Left ventricle myocardium inferior (tissue), 1 donor: ENCODE measurements at places on chromosomes 5 and 9. TPM values are rescaled to one million over a fixed set of nuclear protein-coding genes. Genes with fewer than 3 reads are reported as not detected.

DNA sequence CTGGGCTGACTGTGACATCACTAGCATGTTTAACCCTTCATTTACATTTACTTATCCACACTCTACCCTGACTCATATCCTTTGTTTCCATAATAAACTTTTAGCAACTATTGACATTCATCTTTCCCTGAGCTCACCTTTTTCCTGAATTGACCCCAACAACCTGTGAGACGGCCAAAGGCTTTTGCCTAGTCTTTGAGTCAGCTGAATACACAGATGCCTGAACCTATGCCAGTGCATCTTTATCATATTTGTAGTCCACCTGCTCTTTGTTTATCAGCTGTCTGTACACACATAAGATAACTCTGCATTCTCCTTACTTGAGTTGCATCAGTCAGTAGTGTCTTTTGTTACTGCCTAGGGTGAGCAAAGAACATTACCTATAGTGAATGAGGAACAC, 128.5 kb upstream of the HMHB1 start:
- DNase-seq, result no peak

DNA sequence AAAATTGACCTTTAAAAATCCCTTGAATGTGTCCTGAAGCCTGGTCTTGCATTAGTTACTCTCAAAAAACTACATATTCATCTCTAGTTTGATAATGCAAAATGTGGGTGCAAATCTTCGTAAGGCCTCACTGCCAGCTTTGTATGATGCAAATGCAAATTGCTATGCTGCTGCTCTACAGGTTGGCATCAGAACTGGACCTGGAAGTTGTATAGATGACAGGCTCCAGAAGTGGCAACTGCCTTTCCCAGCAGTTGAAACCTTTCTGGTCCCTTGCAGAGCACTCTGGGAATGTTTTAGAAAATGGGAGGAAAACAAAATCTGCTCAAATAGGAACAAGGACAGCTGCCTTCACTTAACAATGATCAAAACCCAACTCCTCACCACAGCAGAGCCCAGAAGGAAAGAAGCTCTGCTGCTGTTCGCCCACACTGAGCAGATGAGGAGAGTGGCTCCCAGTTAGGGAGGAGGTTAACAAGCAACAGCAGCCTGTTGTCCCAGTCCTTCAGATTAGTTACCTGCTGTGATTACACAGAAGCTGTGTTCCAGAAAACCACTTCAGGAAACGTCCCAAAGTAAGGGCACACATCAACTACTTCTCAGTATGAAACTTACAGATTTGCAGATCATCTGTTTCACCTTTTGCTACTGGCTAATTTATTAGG, 93.5 kb downstream of the PLPP1 start:
- no peak for DNase-seq

- DNase-seq, result no peak
Observed at GRCh38 chr5:159040181-159040580, 59.5 kb downstream of the EBF1 start.

- DNase-seq, result no peak
Observed at GRCh38 chr9:6068983-6069382, 53.6 kb upstream of the RANBP6 start.

The SYK gene
- 5.4 TPM for total RNA-seq

DNA sequence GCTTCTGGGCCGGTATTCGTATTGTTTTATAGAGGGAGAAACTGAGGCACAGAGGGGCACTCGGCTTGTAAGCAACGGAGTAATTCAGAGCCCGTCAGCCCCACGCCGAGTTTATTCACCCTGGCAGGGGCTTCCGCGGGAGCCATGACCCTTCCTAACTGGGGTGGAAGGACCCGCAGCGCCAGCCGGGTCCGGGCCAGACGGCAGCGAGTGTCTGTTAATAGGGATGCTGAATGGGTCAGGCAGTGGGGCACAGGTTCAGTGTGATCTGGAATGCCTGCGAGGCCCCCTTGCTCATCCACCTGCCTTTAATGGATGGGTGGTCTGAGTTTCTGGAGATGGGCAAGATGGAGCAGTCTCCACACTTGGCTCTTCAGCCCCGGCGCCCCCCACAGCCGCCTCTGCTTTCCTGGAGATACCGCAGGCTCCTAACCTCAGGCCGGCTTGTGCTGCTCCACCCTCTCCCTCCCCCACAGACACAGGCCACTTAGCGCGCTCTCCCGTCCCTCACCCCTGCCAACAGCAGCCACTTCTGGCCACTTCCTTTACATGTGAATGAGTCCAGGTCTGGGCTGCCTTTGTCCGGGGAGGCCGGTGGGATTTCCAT, 147.1 kb downstream of the ERCC6L2 start:
- no peak for DNase-seq

DNA sequence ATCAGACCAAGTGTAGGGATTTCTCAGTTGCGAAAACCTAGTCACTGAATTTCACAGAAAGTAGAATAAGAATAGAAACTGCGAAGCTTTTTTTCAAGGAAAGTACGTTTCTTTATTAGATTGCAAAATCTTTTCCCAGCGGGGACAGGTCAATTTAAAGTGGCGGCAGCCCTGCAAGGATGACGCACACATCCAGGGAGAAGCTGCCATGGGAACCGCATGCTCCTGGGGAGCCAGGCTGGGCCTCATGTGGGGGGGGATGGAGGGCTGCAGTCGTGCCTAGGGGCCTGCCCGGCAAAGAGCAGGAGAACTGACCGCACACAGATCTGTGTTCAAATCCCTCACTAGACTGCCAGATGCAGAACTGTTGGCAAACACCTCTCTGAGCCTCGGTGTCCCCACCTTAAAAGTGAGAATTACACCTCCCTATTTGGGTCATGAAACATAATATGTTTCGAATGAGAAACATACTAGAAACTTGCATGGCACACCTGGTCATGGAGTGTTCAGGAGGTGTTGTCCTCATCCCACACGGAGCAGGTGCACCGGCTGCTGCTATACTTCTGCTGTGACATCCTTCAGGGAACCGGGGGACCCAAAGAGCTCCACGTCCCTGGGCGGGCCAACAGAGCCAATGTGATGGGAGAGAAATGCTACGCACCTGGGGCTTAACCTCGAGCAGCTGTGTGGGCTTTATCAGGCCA, 127.8 kb upstream of the PHYKPL start:
- no peak for DNase-seq

GRCh38 chr9:71694332-71694731, 74.0 kb downstream of the CEMIP2 start:
- DNase-seq, result no peak

The CKMT2 gene
- total RNA-seq, result 1,824 TPM

DNA sequence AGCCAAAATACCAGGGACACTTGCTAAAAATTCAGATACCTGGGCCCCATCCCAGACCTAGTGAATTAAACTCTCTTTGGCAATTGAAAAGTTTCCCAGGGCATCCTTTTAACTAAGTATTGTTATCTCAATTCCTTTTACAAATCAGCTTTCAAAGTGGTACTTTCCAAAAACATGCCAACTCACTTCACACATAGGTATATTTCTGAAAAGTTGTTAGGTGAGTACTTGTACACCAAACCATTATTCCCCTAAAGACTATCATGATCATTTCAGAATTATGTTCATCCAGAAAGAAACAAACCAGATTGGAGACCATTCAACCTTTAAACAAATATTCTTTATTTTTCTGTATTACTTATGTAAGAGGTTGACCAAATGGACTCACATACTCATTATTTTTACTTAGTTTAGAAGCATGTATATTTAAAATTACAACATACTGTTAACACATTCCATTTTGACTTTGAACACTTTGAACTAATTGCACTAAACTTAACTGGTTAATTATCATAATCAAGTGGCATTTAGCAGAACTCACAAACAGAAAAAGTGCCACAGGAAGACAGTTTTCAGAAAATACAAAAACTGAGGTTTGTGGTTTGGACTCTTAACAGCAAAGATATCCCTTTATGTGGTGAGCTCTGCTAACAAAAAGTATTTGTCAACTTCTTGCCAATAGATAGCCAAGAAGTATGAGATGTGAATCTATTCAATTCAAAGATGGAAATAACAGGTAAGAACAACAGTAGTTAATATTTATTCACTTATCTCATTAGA, 40.7 kb downstream of the KIAA0825 start:
- no peak for DNase-seq

- peak; percentile 71 for DNase-seq
Observed at GRCh38 chr5:150409638-150410523, 2.8 kb downstream of the CD74 start.

- no peak for DNase-seq
Observed at GRCh38 chr5:168793841-168794837, 215.0 kb upstream of the PANK3 start.

- no peak for DNase-seq
Observed at GRCh38 chr9:114503522-114504340, 1.5 kb downstream of the WHRN start.

GRCh38 chr5:135436951-135437418, 10.2 kb downstream of the DCANP1 start:
- DNase-seq, result no peak

- DNase-seq, result no peak
Observed at GRCh38 chr5:159385536-159385935, 55.2 kb upstream of the IL12B start.

DNA sequence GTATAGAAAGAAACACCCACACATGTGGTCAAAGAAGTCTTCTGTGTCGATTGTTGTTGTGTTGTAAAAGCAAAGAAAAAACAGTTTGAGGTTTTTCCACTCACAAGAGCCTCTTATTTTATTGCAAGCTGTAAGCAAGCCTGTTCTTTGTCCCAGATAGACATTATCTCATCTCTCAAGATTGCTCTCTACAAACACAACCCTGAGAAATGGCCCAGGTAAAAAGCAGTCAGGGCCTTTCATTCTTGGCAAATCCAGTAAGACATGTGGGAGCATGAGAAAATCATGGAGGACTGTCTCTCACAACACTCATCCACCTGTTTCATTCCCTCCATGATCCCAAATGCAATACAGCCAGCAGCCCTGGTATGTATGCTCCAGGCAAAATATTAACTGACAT, 286.6 kb upstream of the POU5F2 start:
- no peak for DNase-seq

DNA sequence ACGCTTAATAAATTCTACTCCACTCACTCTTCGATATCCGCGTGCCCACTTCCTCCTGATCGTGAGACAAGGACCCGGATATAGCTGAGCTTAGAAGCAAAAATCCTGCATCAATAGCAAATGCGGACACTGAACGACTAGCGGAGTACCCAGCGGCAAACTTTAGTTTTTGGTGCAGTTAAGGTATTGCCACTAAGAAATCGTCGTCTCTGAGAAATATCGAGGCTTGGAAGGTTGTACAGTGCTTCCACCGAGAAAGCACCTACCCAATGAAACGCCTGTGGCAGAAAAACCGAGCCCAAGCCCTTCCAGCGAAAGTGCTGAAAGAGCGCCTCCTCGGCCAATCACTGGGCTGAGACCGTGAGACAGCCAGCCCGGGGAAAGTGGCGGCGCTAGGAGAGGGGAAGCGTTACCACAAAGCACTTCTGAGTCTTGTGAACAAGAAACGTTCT, 32.2 kb downstream of the ANXA2R start:
- peak; percentile 69 for DNase-seq

DNA sequence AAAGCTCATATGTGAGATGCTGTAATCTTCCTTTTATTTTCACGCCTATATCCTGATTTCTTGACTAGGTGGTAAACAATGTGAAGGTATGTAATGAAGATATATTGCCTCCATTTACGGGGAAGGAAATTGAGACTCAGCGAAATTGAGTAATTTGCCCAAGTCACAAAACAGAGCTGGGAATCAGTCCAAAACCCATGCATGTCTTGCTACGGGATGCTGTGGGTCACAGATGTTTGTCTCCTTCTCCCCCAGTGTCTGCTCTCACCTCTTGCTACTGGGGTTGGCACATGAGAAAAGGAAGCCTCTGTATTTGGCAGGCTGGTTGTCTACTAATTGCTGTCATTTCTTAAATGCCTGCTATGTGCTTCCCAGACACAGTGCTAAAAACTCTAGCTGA, 53.7 kb upstream of the TEX48 start:
- no peak for DNase-seq

- DNase-seq, result no peak
Observed at GRCh38 chr9:21402386-21403251, 6.3 kb upstream of the IFNA8 start.

GRCh38 chr9:125513668-125514413, 193.2 kb downstream of the MAPKAP1 start:
- DNase-seq, result peak; percentile 35

DNA sequence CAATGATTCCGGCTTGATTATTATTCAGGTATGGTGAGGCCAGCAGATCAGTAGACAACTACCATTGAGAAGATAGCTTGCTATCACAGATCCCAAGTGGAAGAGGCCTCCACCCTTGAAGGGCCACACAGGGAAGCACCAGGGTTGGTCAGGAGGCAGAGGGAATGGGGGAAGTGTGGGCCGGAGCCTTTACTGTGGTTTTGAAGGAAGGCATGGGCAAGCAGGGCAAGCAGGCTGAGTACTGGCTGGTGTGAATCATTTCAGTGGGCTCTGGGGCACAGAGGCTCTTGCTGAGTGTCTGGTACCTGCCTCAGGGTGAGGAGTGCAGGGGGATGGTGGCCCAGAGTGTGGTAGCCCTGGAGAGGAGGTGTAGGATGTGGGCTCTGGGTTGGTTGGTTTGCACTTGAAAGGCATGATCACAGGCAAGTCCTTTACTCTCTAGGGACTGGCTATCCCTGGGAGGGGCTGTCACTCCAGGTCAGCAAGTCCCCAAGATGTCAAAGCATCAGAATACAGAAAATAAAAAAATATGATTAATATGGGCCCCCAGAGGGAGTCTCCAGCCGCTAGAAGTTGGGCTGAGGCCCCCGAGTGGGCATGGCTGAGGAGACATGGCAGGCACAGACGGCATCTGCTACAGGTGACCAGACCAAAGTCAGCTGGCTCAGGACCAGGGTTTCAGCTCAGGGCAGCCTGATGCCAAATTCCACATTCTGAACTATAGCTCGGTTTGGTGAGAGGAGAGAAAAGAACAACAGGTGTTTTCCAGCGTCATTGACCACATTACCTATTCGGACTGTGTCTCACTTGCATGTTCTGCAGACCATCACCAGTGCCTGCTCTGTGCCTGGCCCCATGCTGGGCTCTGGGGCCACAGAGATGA, 9.7 kb upstream of the SUSD3 start:
- DNase-seq, result no peak

The DDX31 gene
- total RNA-seq, result 4.4 TPM
